Prostate gland (tissue), 2 donors: ENCODE measurements at places on chromosomes 1 and 21.

DNA sequence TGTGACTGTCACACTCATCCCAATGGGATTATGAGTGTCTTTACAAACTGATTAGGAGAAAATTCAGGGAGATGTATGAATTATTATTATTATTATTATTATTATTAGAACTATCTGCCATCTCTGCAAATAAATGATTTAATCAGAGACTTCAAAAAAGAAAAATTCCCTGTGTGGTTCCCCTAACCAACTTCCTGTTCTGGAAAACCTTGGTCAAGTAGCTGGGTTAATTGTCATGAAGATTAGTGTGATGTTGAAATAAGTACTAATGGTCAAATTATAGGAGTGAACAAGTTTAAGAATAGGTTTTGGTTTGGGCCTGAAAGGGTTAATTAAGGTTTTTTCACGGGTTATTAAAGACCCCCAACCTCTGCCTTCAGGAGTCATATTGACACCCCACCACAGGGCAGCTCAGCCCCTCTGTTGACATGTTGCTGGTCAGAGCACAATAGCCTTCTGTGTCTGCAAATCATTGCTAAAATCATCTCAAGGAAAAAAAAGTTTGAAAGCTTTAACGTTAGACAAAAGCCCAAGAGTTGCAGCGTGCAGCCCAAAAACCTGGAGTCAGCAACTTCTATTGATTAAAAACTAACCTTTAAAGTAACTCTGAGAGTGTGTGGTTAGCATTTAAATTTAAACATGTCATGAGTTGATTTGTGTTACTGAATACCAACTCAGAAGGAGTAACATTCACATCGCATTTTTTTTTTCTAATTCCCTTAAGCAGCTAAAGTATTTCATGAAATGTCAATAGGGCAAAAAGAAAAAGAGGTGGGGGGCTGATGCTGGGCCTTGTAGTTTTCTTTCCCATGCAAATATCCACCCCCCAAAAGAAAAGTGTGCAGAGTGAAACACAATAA, 272.5 kb downstream of the TM2D1 start:
- no peak for DNase-seq

DNA sequence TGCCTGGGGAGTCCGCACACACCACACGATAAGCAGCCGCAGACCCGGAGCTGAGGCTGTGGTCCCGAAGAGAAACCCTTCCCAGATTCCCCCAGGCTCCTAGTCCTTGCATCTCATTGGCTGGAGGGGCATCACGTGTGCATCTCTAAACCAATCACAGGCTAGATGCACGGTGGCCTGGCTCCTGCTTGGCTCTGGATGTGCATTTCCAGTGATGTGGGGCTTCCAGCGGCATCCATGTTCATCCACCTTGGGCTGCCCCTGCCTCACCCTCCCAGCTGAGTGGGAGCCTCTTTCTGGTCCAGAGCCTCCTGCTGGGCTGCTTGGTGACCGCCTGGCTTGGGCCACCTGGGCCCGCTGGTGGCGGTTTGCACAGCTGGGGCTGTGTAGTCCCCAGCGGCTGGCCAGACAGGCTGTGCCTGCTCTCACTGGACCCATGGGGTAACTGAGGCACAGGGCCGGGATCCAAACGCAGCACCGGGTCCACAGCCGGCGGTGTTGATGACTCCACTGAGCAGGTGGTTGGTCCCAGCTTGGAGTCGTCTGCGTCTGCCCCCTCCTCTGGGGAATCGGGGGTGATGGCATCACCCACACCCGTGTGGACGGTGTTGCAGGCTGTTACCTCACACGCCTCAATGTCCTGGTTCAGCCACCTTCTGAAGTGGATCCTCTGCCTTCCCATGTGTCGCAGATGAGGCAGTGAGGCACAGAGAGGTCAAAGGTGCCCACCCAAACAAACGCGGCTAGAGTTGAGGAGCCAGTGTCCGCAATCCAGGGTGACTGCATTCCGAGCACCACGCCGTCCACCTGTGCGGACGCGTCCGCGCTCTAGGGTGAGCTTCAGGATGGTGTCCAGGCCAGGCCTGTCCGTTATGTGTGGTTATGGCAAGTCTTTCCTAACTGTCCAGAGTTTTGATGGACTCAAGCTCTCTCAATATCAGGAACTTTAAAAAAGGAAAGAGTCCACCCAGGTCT, 41.3 kb downstream of the COL6A1 start:
- DNase-seq, result no peak

GRCh38 chr1:152473887-152474537, 36.6 kb upstream of the LCE5A start:
- DNase-seq, result no peak

- DNase-seq, result no peak
These were observed 44.1 kb downstream of the ZNF678 start for GRCh38 chr1:227607336-227607898.

DNA sequence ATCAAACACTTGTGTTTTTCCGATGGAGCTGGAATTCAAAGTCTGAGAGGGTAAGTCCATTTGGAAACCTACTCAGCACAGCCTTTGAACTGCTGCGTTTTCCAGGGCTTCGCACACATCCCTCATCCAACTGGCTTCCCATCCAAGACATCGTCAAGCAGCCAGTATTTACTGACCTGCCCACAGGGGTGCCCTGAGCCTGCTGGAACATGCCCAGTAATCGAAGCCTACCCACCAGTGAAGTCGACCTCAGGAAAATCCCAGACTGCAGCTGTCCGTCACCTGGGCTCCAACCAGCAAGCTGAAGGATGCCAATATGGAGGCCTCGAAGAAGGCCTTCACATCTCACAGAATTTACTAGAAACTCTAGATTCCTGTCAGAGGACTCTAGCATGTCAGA, 261.6 kb downstream of the PLPP3 start:
- DNase-seq, result no peak

GRCh38 chr1:177779166-177779965, 190.5 kb downstream of the SEC16B start:
- no peak for DNase-seq

DNA sequence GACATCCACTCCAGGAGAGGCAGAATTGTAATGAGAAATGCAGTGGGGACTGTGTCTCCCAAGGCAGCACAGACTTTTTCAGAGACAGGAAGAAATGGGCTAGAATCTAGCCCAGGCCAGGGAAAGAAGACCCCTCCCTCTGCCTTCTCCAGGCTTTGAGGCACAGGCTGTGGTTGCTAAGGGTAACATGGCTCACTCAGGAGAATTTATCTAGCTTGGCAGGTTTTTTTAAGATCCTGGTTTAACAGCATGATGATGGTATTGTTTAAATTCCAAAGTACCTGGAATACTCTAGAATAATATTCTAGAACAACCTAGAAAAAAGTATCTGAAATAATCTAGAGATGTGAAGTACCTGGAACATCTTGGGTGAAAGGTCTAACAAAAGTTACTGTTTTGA, 125.6 kb downstream of the URB2 start:
- no peak for DNase-seq

- no peak for DNase-seq
These were observed 78.8 kb upstream of the TRABD2B start for GRCh38 chr1:48076017-48076416.

DNA sequence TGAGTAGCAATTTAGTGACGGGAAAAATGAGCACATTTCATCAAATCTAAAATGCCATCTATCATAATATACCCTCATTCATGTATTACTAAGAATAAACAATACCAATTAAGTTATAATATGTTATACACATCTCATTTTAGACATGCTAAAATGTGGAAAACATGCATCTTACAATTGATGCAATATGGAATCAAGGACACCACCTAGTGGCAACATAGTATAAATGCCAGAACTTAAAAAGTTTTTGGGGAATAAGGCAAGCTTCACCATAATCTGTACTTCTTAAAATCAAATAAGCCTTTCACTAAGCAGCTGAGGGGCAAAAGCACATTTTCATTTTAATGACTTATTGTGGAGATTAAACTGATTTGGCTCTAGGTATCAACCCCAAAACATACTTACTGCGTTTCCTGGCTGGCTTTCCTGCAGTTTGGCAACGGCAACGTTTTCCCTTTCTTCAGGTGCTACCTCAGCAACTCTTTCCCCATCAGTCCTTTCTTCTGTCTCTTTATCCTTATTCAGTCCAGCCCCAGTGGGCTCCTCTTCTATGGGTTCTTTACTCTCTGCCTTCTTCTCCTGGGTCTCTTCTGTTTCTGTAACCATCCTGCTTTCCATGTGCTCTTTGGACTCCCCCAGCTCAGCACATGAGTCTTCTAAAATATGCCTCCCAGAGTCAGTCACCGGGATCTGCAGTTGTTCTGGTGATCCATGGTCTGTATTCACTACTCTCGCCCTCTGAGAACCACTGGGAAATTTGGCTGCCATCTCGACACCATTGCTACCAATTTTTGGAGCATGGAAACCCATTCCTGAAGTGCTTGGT, 11.4 kb downstream of the SDE2 start:
- DNase-seq, result no peak

DNA sequence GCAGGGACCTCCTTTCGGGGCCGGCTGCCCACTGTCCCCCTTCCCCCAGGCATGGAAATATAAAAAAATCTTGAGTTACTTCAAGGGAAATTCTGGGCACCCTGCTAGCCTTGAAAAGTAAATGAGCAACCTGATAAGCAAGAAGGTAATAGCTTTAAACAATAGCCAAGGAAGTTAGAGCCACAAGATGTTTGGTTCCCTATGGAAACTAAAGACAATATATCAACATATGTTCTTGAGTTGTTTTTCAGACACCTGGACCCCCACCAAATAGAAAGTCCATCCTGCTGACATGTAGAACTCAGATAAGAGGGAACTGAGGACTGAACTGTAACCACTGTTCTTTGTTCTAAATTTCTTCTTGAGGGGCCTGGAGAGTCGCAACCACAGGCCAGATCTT, 19.3 kb upstream of the SLC35A3 start:
- DNase-seq, result no peak

DNA sequence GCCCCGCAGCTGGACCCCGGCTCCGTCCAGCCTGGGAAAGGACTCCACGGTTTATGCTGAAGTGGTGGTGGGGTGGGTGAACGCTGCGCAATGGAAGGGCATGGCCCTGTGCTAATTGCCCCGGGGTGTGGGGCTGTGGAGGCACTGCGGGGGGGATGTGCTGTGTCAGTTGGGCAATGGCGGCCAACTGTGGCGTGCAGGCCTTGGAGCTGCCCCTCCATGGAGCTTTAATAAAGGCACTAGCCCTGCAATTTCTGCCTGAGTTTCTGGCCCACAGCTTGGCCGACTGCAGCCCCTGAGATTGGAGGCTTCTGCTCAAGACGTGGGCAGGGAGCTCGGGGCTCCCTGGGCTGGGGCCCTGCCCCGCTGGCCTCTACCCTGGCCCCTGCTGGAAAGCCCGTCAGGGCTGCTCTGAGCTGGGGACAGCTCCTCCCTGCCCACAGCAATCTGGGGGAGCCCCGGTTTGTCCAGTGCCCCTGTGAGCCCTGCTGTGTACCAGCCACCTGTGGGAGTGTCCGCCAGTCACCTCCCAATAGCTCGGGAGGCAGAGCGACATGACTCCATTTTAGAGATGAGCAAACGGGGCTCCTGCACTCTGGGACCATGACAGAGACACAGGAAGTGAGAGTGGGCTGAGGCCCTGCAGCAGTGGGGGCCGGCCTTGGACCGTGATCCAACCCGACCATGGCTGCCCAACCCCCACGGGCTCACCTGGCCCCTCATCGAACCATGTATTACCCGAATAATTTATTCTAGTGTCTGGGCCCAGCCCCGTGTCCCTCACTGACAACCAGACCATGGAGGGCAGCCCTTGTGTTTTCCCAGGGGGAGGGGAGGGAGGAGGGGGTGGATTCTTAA, 8.7 kb upstream of the TNFRSF14 start:
- DNase-seq, result no peak

DNA sequence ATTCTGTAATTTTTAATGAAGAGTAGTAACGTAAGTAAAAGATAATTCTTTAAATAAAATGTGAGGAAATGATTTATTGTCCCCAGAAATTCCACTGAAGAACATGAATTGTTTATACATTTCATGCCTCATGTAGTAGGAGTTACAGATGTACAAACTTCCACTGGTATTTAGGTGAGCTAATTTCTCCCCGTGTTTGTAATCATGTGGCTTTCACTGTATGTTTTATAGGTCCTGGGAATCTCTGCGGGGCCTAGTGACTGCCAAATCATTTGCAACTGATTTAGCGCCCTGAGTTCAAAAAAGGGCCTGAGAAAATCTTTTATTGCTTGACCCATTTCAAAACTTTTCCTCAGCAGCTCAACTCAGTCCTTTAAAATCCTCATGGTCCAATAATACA, 30.5 kb upstream of the FASLG start:
- DNase-seq, result no peak

DNA sequence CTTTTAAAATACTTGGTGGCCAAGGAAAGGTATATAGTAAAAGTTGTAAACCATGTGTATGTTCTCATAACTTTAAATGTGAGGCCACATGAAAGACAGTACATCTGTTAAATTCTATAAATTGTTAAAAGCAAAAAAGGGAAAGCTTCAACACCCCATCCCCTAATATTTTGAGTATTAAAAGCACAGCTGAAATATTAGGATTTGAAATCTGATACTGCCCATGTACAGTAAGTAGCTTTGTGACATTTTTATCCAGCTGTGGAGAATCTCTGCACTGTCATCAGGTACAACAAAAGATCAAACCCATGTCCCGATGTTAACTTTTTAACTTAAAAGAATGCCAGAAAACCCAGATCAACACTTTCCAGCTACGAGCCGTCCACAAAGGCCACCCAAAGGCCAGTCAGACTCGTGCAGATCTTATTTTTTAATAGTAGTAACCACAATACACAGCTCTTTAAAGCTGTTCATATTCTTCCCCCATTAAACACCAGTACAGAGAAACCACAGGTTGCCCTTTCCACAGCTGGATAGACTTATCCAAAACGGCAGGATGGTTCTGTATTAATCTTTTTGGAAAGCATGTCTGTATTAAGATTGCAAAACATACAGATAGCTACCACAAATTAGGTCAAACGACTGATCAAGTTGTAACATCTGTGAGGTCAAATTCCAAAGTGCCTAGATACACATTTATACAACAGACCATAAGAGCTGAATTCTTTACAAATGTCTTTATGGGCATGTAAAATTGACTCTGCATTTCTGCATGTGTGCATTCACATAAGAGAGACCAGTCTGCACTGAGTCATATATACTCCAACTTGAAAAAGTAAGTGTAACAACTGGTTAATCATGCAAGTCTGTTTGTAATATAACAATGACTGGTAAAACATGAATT, 5.2 kb downstream of the IRF2BP2 start:
- DNase-seq, result no peak

DNA sequence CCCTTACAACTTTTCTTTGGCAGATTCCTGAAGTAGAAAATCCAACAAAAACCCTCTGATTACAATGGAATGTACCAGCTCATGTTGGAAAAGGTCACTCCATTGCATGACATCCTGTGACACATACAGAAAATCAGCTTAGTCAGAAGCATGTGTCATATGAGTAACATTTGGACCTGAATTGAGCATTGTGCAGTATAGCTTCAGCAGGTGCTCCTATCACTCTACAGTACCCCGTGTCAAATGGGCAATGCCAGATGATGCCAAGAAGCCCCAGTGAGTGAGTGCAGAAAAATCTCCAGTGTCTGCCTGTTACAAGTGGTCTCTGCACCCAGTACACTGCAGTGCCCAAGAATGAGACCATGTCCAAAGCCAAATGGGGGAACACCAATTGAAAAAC, 129.7 kb upstream of the RUNX1 start:
- DNase-seq, result no peak
